Cardiac atrium fibroblast (primary cell): ENCODE measurements at places on chromosomes 6 and 20. TPM values are rescaled to one million over a fixed set of nuclear protein-coding genes. Genes with fewer than 3 reads are reported as not detected.

SMIM13 gene
- 7.4 and 10.0 TPM in 2 replicates for total RNA-seq

SPATS1 gene
- not detected in 2 replicates for total RNA-seq

MATN4 gene
- not detected in 2 replicates for total RNA-seq

CAGE1 gene
- not detected in 2 replicates for total RNA-seq
